ENCODE measurements at places on chromosomes 4 and X. TPM values are rescaled to one million over a fixed set of nuclear protein-coding genes. Genes with fewer than 3 reads are reported as not detected.

KLKB1 gene
- 0.74 TPM for total RNA-seq

S100G gene
- total RNA-seq = not detected

MUC7 gene
- not detected for total RNA-seq

GPR82 gene
- total RNA-seq = not detected

VSIG4 gene
- total RNA-seq = 5.9 TPM

Data from temporal lobe (tissue), 4 donors.